ENCODE measurements at places on chromosomes 3 and 15. TPM values are rescaled to one million over a fixed set of nuclear protein-coding genes. Genes with fewer than 3 reads are reported as not detected.

The TUSC2 gene
- total RNA-seq = 14.6 TPM

The LRRIQ4 gene
- under 0.01 TPM for total RNA-seq

DNA sequence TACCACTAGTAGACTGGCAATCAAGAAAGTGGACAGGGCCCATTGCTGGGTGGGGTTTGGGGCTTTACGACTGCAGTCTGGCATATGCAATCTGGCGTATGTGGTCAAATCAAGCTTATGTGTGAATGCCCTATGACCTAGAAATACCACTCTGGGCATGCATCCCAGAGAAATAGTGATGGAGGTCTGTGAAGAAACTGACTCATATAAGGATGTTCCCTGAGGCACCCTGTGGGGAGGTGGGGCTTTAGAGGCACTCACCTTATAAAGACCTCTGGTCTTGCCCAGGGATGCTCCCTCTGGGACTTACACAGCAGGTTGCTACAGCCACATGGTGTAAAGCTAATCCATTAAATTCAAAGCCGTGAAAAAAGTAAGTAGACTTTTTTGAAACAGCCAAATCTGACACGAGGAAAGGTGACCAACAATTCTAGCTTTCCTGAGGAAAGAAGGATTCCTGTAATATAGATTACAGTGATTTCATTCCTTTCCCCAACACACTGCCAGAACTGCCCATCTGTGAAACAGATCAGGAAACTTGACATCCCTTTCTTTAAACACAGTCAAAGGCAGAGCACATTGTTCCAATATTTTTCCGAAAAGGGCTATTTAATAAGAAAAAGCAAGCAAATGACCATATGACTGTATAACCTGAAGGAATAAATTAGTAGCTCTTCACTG lies 13.6 kb downstream of the RARRES1 start:
- peak; percentile 98 for DNase-seq

GRCh38 chr3:27072810-27073651 lies 296.2 kb downstream of the NEK10 start:
- DNase-seq = no peak

GRCh38 chr3:125220183-125220582 lies 7.6 kb upstream of the SLC12A8 start:
- no peak for DNase-seq

GRCh38 chr3:66428733-66429132 lies 72.1 kb downstream of the LRIG1 start:
- peak; percentile 99 for DNase-seq

- DNase-seq = peak; percentile 21
Measured at GRCh38 chr15:85168642-85169173, 187.1 kb downstream of the PDE8A start.

Data from fibroblast of lung (primary cell).